ENCODE measurements at places on chromosomes 5 and 9.

- no peak for DNase-seq
Observed at GRCh38 chr5:3000631-3001030, 249.2 kb upstream of the IRX2 start.

GRCh38 chr9:91071184-91071990, 269.8 kb downstream of the SYK start:
- no peak for DNase-seq

GRCh38 chr5:7251132-7251531, 144.8 kb upstream of the ADCY2 start:
- no peak for DNase-seq

- no peak for DNase-seq
Observed at GRCh38 chr9:124521142-124521541, 13.9 kb upstream of the NR5A1 start.

- no peak for DNase-seq
Observed at GRCh38 chr5:128252196-128252595, 168.6 kb downstream of the SLC12A2 start.

GRCh38 chr5:54704825-54705224, 187.3 kb downstream of the SNX18 start:
- no peak for DNase-seq

DNA sequence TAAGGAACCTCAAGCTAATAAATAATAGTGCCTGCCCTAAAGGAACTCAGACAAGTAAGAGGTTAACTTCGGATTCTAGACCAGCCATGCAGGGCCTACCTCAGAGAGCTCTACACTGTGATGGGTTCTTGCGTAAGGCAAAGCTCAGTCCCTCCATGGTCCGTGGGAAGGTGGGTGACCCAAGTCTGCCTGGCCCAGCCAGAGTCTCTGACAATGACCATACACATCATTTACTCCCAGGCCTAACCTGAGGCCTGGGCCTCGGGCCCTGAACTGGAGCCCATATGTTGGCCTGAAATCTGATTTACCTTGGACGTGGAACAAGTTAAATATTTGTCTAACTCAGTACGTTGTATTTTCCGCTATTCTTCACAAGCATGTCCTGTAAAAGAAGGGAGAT, 55.1 kb downstream of the TMEM174 start:
- DNase-seq: no peak

DNA sequence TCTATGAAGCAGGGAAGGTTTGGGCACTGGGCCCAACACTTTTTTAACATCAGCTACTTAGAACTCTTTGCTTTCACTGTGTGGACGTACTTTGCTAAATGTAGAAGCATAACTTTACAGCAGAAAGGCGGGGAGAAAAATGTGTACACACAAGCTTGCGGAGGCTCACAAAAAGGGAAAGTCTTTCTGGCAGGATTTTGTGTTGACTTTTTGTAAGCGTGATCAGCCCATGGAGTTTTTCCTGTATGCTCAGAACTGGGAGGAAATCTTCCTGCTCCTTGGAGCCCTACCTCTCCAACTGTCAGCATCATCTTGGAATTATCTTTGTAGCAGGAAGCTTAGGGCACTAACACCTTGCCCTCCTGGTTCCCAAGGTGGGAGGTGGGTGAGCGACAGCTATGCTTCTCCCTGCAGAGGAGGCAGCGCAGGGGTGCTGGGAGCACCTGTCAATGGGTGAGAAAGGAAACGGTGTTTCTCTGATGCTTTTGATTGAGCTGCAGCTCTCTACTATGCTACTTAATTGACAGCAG, 321.9 kb downstream of the GADD45G start:
- DNase-seq: no peak

- DNase-seq: no peak
Observed at GRCh38 chr5:179869641-179870402, 11.2 kb upstream of the MRNIP start.
